ENCODE measurements at places on chromosomes 11 and 22.

DNA sequence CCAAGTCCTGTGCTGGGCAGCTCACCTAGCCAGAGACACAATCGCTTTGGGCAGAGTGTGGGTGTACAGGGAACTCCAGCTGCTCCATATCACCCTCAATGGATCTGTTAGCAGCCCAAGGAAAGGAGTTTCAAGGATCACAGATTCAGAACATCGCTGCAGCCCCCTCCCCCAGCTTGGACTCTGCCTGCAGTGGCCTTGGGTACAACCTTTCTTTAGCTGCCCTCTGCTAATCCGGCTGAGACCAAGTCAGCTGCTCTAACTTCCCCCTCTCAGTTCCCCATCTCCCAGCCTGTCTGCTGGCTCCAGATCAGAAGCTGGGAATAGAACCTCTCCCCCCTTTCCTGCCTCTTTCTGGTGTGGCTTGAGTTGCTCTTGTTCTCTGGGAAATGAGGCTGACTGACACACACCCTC, 1.3 kb downstream of the TMEM86A start:
- no peak for DNase-seq

DNA sequence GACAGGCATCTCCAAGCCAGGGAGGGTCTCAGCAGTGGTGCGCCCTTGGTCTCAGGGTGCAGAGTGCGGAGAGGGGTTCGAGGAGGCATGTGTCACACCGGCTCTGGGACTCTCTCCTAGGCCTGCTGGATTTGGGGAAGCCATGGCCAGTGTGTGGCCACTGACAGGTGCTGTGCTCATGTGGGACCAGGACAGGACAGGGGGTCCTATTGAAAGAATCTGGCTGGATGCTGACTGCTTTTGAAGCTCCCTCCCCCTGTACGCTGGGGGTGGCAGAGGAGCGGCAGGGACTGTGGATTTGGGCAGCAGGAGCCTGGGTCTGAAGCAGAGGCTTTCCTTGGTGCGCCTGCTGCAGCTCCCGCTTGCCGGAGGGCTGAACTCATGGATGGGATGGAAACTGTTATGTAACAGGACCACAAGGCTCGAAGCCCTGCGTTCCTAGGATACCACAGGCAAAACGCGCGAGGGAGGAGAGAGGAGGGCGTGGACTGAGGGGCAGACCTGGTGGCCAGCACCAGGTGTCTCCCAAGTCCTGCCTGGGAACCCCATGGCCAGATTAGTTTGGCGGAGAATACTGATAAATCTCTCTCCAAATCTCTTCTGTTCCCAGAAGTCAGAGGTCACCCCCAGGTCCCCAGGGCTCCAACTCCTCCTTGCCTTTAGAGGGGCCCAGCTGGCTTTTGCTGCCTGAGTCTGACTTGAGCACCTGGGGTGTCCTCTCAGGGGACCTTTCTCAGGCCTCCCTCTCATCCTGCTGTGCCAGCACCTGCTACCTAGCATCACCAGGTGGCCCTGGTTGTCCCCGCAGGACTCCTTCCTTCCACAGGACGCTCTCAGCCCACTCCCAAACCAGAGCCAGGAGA, 13.8 kb upstream of the TEF start:
- peak; percentile 52 for DNase-seq

GRCh38 chr11:6927030-6927617, 898 bp downstream of the ZNF215 start:
- peak; percentile 1 for DNase-seq

DNA sequence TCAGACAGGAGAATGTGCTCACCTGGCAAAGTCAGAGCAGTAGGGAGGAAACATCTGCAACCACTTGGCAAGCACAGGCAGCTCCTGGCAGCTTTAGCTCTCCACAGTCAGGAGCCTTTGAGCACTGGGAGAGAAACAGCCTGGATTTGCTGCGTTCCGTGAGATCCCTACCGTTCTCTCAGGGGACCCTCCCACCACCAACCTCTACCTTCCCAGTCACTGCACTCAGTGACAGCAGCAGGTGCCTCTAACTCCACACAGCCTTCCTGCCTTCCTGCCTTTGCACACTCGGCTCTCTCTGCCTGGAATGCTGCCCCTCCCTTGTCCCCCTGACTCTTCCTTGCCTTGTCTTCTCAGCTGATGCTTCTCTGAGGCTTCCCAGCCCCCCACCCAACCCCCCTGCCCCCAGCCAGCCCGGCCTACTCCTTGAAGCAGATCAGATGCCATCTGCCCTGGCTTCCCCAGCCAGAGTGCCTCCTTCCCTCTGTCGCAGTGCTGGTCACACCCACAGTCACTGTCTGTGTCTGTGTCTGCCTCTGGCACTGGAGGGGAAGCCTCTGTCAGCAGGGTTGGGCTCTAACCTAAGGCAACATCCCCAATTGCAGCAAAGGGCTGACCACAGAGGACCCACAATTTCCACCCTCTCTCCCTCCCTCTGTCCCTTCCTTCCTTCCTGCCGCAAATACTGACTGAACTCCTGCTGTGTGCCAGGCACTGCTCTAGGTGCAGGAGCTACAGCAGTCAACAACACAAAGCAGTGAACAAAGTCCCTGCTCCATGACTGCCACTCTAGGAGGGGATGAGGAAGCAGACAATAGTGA, 14.9 kb upstream of the TSKU start:
- DNase-seq: peak; percentile 26

- DNase-seq: no peak
Measured at GRCh38 chr22:24483976-24484545, 11.1 kb upstream of the UPB1 start.

DNA sequence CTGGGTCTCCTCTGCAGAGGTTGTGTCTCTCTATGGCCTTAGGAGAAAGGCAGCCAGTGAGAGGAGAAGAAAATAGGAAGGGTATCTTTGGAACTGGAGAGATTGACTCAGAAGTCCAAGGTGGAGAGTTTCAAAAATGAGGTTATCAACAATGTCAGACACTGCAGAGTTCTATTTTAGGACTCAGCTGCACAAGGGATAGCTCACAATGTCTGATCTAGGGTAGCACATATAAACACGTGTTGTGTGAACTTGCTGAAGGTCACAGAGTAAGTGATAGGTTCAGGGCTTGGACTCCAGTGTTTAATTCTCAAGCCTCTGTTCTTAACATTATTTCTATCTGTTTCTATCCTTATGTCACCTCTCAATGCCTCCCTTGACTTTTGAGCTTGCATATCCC, 305.0 kb upstream of the LARGE1 start:
- no peak for DNase-seq

DNA sequence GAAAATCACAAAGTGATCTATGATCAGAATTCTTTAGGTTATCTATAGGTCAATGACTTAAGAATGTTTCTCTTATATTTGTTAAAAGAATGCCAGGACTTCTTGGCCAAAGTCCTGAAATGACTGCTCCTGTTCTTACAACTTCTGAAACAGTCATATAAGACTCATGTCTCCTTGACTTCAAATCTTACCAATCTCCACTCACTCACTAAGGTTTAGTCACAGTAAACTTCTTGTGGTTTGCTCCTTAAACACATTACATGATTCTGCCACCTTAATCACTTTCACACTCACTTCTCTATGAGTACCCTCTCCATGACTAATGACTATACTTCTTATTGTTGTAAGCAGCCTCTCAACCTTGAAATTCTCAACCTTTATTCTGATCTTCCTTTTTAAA, 648.7 kb upstream of the CCDC179 start:
- DNase-seq: peak; percentile 46

- DNase-seq: no peak
Measured at GRCh38 chr11:114310095-114310494, 13.9 kb downstream of the NNMT start.
